Stimulated activated CD4-positive, alpha-beta T cell treated with anti-CD3 and anti-CD28 coated beads, Interleukin-12 subunit alpha, Interleukin-12 subunit beta, amount 100 ng/mL, for 24 hours (primary cell): ENCODE measurements at places on chromosomes 5 and 9.
A peak's percentile ranks its signal among the peaks of the same experiment; 100 is the strongest.

- no peak for DNase-seq
These were observed 196.3 kb downstream of the MLLT3 start for GRCh38 chr9:20426019-20426418.

GRCh38 chr9:133597316-133597957 is 11.8 kb downstream of the FAM163B start:
- DNase-seq = no peak

DNA sequence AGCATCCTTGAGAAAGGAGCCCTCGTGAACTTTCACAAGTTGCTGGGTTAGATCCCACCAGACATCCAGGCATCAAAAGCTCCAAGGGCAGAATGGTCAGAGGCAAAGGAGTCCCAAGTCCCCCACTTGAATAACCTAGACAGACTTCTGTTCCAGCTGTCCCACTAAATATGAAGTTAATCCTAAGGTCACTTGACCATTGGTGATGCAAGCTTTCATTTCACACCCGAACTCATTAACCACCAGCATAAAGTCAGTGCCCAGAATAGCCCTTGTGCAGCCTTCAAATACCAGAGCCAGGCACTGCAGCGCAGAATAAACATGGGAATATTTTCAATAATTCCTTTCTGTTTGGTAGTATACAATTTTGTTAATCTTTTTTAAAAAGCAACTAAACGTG is 28.9 kb downstream of the OXCT1 start:
- DNase-seq = no peak

DNA sequence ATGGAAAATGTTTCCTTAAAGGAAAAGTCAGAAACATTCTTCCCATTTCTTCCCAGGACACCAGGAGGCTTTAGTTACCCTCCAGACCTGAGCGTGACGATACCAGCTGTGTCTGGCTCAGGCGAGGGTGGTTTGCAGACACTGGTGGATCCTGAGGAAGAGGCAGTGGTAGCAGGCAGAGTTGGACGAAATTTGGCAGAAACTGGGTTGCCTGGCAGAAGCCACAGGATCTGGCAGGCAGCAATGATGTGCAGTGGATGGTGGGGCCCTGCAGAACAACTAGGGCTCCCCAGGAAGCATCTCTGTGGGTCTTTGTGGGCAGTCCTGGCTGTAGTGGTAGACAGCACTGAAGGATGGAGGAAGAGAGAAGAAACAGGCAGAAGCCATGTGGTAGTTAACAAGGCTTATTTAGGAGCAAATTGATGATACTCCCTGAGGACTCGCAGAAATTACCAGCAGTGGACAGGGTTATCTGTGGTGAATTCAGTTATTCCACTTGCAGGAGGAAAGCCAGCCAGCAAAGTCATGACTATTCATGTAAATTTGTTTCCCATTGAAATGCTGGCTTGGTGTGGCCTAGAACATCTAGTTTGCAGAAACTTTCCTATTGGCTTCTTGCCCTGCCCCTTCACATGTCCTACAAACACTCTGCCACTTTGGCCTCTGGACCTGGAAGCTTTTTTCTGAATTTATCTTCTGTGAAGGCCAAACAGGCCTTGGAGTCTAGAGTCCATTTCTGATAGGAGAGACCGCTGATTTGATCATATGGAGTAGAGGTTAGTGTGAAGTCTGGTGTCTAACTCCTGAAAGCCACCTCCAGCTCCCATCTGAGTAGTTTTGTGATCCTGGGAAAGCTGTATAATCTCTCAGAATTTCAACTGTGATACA is 212.0 kb downstream of the DMRT2 start:
- DNase-seq = no peak

DNA sequence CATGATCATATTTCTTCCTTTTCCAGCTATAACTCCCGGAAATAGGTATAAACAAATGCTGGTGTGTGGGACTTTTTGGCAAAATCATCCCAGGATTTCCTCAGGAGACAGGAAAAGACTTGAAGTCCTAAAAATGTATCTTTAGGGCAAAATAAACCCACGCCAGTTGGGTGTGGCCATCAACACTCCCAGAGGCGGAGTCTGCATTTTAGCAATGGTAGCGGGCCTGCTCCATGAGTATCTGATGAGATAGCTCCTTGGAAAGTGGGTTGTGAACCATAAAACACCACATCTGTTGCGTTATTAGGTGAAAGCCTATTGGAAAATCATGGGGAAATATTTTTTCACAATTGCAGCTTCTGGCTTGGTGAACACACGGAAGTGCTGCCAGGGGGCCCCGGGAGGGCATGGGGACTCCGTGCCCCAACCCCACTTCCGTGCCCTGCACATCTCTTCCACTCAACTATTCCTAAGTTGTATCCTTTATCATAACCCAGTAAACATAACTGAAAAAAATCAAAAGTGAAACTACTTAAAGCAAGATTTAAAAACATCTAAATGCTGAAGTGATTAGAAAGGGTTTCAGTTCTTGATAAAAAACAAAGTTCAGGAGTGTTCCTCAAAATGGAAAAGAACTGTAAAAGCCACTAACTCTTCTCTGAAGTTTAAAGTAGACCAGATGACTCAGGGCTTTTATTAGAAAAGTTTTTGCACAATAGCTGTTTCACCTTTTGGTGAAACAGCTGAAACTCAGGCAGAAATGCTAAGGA is 111.2 kb downstream of the LRRC70 start:
- no peak for DNase-seq

DNA sequence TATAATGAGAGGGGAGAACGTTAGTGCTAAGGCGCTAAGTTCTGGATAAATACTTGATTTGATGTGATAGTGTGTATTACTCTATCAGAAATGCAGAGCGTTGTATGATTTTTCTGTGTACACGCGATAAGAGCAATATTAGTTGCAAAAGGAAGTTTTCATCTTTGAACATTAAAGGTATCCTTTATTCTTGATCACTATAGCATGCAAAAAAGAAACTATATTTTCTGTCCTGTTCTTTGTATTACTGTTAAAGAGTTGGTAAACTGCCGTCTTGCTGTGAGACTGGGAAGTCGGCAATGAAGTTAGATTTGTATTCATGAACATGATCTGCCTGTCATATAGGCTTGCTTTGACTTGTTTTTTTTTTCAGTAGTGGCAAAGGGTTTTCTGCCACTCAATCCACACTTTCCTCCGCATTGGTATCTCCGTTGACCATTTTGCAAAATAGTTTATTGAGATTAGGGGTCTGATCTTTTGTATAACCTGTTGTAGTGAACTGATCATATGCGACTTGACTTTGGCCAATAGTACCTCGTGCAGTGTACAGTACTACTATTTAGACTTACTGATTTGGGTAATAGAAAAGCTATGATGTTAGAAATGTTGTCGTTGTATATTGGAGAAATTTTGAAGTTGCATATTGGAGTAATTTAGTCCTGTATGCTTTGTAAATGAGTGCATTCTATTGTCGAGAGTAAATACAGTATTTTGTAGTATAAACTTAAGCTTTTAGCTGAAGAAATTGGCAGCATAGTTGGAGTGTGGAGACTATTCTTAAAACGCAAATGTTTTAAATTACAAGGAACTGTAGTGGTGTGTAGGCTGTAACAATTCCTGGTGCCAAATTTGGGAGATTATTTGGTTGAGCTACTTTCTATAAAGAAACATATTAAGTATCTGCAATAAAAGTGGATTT is 1.7 kb downstream of the DENND4C start:
- DNase-seq = no peak

- DNase-seq = no peak
These were observed 38.7 kb downstream of the NKX2-5 start for GRCh38 chr5:173196133-173196952.

DNA sequence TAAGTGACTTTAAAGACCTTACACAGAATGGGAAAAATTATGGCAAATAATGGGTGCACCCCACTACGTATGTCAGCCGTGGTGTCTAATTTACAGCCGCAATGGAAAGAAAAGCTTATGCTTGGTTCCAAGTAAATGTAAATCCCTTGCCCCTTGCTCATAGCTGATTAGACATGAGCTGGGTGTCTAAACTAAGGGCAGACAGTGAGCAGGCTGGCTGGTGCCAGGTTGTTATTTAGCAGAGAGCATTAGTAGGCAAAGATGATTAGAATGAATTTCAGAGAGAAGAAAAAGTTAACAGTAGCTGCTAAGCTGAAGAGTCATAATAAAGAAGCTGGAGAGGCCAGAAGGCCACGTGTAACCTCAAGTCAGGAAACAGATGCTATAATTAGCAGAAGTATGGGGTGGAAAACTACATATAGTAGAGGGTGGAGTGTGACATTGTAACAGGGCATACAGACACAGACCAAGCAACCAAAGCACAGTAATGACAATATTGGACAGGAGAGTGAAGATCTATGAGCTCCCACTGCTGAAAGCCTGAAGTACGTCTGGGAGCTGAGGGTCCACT is 257.7 kb downstream of the MCTP1 start:
- no peak for DNase-seq

DNA sequence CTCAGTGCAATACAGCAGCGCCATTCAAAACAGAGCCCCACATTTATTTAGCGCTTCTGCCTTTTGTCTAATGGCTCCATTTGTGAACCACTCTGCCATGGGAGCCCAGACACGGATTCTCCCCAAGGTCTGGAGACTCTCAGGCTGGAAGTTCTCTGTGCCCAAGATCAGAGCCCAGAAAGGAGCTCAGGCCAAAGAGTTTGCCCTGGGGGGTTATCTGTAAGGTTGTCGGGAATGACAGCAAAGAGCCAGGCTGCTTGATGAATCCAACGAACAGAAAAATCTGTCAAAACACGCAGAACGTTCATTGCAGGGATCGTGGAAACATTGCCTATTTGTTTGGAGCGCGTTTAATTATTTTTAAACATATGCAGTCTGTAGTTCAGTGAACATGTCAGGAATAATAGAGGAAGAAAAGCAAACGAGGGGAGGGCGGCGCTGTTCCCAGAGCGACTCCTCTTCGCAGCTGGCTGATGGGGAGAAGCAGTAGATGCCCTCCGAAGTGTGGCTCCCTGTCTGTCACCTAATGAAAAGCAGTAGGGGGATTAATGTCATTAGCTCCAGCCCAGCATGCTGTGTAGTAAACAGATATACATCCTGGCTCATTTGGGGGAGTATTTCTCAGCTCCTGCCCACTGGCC is 464.9 kb upstream of the MPDZ start:
- no peak for DNase-seq

DNA sequence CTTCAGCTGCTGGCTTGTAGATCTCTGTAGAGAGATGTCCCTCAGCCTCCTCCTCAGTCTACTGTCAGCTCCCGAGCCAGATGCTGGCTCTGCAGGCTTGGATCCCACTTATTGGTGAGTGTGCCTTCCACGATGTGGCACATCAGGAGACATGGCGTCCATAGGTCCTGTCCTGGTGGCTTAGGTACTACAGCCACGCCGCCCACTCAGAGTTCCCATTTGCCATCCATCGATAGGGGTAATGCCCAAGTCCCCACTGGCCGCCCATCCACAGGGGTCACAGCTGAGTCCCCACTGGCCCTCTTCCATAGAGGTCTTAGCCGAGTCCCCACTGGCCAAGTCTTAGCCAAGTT is 17.3 kb downstream of the EXOC3 start:
- DNase-seq = no peak

DNA sequence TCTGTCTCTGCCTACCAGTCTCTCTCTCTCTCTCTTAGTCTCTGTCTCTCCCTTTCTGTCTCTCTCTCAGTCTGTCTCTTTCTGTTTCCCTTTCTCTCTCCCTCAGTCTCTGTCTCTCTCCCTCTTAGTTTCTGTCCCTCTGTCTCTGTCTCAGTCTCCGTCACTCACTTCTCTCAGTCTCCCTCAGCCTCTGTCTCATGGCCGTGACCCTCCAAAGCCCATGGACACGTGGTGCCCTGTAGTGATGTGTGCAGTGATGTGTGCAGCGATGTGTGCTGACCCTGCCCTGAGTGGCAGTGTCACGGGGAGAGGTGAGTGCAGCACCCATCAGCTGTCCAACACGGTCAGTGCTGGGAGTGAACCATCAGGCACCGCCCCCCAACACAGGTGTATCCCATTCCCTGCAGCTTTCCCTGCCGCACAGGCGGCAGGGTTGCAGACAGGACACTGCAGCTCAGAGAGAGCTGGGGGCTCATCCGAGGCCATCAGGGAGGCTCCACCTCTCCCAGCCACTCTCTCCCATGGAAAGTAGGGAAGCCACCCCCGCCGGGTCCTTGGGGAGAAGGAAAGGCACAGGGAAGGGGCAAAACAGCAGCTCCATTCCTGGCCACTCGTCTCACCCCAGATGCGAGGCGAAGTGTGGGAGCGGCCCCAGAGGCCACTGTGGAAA is 794 bp upstream of the LRRC14B start:
- DNase-seq = no peak

DNA sequence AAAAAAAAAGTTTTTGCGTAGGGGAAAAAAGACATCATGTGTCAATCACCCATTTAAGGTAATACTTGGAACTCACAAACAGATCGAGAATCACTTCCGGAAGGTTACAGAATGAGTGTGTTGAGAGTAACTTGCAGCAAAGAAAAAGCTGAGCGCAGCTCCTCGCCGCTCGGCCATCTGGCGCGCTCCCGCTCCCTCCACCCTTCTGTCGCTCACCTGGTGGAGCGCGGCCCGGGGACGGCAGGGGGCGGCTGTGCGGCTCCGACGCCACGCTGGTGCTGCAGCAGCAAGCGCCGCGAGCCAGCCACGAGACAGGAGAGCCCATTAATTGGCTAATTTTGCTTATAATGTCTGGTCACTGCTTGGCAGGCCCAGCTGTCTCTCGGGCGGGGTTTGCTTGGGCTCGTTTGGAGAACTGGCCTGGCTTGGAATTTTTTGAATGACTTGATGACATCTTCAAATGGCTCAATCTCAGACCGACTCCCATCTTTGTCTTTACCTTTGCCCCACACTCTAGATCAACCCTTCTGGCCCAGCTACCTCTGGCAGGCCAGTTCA is 601.8 kb downstream of the CCDC171 start:
- DNase-seq = peak; percentile 20

DNA sequence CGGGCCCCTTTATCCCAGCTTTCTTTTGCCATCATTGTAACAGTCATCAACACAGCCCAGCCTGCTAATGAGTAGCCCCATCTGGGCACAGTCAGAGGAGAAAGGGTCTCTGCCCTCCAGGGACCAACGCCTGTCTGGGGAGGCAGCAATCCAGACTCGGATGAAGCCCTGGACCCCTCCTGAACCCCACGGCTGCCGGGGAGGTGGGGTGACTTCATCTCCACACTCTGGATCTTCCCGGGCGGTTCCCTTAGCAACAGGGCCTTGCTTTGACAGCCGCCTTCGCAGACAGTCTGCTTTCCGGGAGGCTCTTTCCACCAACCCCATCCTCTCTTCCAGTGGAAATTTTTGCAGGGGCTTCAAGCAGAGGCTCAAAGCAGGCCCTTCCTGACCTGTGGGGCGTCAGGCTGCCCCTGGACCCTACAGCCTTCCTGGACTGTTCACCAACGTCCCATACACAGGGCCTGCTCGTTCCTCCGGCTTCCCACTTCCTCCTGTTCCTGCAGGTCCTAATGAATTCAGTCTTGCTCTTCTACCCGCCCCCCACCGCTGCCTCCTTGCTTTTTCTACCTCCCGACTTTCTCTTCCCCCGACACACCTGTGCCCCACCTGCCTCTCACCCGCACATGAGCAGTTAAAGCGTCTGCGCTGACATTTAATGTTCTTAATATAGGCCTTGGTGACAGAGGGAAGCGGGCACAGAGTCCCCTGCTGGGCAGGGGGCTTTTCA is 161.7 kb upstream of the MVB12B start:
- DNase-seq = no peak

GRCh38 chr5:132657676-132658380 is at the start of gene IL13:
Gene IL13 (plus strand): TSS chr5:132658173. CDS start chr5:132658187, 14 bp downstream.
- no peak for DNase-seq

- DNase-seq = no peak
These were observed 6.5 kb downstream of the AMACR start for GRCh38 chr5:34001241-34001841.
